DMS53 (cell line): ENCODE measurements at places on chromosomes 1 and 21.

DNA sequence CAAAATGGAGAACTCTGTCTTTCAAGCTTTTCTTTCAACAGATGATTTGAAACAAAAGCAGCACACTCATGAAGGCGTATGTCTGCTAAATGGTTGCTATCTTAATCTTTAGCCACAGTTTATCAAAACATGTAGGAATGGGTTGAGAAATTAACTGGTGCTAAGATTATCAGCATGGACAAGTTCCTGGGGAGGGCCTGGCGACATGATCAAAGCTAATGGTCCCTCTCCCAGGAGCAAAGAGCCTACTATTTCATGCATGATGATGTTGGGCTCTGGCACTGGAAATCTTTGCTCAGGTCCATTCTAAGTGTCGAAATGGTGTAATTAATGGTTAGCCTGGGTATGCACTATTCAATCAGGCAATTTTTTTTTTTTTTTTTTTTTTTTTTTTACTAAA is 91.7 kb downstream of the SLC45A1 start:
- no peak for DNase-seq

GRCh38 chr1:101595881-101596374 is 359.1 kb downstream of the S1PR1 start:
- DNase-seq, result no peak

- DNase-seq, result no peak
Observed at GRCh38 chr1:180534214-180534613, 24.6 kb upstream of the OVAAL start.

DNA sequence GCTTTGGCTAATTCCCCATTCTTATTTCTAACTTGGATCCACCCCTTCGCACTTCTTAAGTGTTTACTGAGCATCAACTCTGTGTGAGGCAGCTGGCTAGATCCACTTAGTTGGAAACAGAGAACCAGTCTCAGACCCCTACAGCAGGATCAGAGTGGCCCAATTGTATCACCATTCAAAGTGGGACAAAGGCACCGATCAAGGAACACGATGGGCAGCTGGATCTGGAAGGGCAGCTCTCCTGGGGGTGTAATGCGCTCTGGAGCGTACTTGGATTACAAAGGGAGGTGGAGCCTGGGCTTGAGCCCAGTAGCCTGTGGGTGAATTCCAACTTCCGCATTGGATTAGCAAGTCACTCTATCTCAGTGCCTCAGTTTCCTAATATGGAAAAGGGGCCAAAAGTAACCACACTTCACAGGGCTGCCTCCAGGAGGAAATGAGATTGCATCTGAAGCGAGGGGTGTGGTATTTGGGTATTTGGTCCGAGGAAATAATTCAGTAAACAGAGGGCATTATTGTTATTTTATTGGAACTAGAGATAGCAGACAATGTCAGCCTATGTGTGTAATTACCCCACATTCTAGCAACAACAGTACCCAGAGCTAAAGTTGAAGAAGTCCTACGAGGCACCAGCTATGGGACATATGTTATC is 11.9 kb downstream of the ECE1 start:
- no peak for DNase-seq

DNA sequence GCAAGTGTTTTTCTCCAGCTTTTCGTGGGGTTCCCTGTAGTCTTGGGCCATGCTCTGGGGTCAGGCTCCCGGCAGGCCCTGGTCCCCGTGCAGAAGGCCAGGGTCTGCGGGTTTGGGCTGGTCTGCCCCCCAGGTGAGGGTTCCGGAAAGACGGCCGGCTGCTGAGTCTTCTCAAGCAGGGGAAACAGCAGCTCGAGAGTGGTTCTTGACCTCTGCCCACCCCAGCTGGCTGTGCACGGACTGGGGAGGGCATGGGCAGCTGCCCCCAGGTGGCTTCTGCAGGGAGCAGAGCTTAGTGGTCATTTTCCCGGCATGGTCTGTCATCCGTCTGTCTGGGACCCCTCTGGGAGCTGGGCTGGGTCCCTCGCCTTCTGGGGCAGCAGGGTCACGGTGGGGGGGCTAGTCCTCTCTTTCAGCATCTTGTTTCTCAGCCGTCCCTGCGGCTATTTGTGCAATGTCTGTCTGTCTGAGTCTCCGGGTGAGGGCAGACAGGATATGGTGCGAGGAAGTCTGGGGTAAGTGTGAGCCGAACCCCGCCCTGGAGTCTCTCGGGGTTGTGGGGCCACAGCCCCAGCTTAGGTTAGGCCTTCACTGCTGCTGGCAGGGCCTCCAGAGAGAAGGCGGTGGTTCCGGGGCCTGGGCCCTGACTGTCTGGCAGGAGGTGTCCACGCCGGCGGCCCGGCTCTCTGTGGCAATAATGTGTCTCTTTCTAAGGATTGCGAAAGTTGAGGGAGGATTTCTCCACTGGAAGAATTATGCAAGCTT is 6.1 kb downstream of the SKI start:
- DNase-seq, result no peak

DNA sequence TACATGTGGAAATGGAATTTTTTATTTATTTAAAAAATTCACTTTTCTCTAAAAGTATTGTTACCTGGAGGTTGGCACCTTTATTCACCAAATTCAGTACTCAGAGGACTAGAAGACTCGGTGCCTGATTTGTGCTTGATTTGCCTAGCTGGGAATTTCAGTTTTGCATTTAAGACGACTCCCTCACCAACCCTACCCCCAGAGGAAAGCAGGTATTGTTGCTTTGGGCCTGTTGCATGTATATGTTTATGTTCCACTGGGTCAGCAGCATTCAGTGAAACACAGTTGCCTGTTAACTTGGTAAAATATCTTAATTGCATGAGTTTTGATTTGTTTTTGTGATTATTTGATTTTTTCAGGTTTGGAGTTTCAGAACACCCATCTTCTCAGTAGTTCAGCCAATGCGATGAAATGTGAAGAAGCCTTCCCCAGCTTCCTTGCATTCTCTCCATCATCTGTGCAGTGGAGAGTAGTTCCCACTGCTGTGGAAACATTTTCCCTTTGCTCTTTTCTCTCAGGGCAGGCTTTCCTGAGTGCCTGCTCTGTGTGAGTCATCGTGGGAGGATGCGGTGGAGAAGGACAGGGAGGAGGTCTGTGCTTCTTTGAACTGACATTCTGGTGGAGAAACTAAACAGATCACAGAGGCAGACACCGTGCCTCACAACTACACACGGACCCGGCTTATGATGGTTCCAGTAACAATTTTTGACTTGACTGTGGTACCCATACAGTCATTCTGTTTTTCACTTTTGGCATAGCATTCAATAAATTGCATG is 6.4 kb downstream of the ADARB1 start:
- no peak for DNase-seq

DNA sequence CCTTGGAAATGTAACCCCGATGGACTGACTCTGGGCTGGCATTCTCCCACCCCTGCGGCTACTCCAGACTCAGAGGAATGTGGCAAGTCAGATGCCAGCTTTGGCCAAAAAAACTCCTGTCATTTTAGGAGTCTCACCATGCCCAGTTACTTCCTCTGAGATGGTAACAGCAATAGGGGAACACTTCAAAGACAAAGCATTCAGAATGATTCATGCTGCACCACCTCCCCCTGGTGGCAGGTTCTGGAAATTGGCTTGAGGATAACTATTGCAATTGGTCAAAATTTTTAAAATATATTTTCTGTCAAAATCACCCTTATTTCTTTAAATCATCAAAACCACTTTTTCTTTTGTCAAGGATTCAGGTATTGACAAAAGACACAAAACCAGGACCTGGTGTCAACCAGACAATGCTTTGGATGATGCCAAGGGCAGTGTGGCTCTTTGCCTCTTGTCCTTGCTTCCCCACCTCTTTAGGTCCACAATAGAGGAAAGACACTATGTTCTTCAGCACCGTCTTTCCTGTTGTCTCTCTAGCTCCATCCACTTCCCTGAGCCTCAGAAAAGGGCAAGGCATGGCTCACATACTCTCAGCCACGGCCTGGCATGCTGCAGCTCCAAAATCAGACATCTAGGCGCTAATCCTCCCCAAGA is 9.9 kb upstream of the CDCA8 start:
- DNase-seq, result peak; percentile 80

GRCh38 chr1:109391626-109392025 is 6.1 kb downstream of the SORT1 start:
- DNase-seq, result no peak

GRCh38 chr1:82143108-82143833 is 342.5 kb downstream of the ADGRL2 start:
- peak; percentile 15 for DNase-seq
